ENCODE measurements at places on chromosomes 7 and 10.

GRCh38 chr7:66205741-66206090 is 582 bp downstream of the TPST1 start:
- DNase-seq = no peak

- DNase-seq = no peak
Measured at GRCh38 chr10:65818990-65819389, 1106.8 kb upstream of the LRRTM3 start.

GRCh38 chr10:23191764-23192711 is at the start of gene PTF1A:
TSS of gene PTF1A (plus strand) at chr10:23192312. CDS start at chr10:23192531, 219 bp downstream.
- DNase-seq = no peak

- DNase-seq = no peak
Measured at GRCh38 chr10:72308320-72308987, 34.7 kb downstream of the DDIT4 start.

DNA sequence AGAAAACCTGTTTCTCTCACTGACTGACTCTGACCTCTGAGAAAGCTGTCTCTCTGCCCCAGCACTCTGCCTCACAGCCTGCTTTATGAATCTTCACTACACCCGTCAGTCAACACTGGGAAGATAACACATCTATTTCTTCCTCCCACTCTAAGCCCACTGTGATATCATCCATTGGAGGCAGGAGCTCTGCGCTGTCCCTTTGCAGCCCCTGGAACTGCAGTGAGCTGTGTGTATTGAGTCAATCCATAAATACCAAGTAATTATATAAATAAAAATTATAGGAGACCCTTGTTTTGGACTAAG is 17.2 kb upstream of the FXYD4 start:
- DNase-seq = no peak

DNA sequence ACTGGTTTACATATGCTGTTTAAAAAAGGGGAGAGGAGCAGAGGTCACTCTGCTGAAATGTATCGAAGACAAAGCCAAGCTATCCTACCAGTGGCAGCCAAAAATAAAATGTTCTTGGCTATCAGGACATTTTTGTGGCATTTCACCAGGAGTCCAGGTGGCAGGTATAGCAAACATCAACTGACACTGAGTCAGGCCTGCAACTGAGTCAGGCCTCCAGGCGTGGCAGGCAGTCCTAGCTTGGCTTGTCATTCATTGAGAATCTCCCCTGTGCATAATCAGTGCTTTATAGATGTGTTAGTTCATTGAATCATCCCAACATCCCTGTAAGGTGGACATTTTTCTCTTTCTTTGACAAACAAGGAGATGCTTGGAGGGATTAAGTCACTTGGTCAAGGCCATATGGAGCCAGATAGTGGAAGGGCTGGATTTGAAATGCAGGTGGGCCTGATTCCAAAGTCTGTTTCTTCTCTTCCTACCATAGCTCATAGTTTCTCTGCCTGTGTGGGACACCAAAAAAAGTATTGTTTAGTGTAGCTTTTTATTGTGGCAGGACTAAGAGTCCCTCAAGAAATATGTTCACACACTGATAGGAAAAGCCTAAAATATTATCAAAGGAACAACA is 4.3 kb downstream of the DYNC1I1 start:
- no peak for DNase-seq

DNA sequence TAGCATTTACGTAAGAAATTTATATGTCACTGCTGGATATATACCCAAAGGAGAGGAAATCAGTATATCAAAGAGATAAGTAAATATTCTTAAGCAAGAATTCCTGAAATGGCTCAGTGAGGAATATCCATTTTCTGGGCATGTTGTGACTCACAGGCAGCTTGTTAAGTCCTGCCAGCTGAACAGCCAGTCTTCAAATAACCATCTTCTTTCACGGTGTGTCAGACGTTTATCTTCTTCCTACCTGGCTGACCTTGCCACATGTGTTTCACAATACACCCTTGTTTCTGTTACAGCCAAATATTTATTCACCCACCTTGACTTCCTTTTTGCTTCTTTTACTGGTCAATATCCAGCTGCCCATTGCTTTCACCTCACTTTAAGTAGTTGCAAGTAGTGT is 648.1 kb downstream of the ANKRD7 start:
- DNase-seq = no peak

DNA sequence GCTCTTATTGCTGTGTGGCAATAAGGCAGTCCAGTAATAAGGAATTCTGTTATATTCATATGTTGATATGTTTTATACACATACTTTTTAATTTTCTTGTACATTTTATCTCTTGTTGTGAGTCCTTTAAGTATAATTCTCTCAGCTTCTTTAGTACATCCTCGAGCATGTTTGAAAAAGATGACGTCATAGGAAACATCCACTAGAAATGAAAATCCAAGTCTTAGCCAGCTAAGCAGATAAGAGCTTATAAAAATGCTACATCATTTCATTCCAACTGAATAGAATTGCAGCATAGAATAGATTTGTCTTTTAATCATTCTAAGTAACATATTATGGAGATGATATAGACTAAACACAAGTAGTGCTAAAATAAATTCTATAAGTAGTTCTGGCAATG is 283.7 kb upstream of the FZD1 start:
- no peak for DNase-seq

All from CD4-positive, alpha-beta memory T cell (primary cell).